ENCODE measurements at places on chromosomes 12 and 14.
A peak's percentile ranks its signal among the peaks of the same experiment; 100 is the strongest.

- DNase-seq = no peak
Measured at GRCh38 chr14:106039400-106039799, 513.0 kb downstream of the TMEM121 start.

DNA sequence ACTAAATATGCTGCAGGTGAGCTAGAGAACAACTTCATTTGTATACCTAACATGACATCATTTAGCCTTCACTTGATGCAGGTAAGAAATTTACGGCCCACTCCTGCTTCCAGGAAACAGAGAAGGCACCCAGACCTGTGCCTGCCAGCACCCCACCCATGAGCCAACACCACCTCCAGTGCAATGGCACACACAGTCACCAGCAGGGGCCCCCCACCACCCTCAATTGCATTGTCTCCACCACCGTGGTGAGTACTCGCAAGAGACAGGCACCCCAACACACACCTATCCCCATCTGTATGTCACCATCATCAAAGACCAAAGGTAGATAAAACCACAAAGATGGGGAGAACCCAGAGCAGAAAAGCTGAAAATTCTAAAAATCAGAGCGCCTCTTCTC, 107.6 kb downstream of the KLHL28 start:
- DNase-seq = no peak

- no peak for DNase-seq
Measured at GRCh38 chr12:5060958-5061357, 17.3 kb downstream of the KCNA5 start.

DNA sequence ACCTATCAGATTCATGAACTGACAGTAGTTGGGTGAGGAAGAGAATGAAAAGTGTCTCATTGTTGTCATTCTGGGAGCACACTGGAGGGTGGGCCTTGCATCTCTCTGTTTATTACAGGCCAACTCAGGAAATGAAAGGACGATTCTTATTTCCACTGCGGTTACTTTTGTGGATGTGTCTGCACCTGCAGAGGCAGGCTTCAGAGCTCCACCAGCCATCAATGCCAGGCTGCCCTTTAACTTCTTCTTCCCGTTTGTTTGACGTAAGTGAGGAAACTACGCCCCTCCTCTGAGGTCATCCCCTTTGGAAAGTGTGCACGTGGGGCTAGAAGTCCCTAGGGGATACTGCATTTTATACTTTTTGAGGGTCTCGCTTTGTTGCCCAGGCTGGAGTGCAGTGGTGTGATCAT, 33.7 kb downstream of the TCTN1 start:
- DNase-seq = no peak

DNA sequence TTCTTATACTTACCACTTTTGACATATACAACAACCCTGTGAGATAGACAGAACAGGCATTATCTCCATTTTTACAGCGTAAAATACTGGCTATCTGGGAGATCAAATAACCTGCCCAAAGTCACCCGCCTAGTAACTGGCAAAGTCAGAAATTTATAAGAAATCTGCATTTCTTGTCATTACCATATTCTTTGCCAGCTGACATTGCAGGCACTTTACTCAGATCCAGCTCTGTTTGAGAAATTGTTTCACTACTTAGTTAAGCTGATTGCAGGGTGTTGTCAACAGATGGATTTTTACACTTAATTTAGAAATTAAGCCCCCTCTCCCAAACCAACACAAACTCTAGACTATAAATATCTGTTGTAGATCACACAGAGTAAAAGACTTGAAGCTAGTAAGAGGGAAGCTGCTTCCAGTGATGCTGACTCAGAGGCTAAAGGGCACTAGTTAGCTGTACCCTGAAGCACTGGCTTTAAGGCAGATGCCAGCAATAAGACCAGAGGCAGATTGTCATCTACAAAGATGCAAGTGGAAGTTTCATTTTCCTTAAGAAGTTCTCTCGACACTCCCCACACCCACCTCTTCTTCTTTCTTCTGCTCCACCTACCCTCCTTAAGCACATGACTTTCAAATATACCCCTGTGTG, 153.1 kb downstream of the ANO6 start:
- peak; percentile 15 for DNase-seq

GRCh38 chr12:124413401-124413800, 118.5 kb downstream of the RFLNA start:
- no peak for DNase-seq

GRCh38 chr12:97097734-97098133, 190.7 kb downstream of the NEDD1 start:
- DNase-seq = no peak
